ENCODE measurements at places on chromosomes 7 and 10.
A peak's percentile ranks its signal among the peaks of the same experiment; 100 is the strongest.

DNA sequence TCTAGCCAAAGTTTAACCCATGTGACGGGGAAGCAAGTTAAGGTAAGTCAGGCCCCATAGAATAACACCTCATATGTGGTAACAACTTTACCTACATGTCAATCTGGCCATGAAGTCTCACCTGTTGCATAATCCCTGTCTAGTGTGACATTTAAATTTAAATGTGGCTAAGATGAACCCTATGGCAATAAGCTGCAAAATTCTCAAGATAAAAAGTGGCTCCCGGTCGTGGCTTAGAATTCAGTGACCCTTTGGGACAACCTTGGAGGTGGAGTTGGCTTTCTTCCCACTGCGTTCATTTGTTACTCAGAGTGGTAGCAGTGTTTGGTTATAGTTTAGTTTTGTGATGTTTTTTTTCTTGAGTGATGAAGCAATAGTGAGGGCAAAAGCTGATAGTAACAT, 90.6 kb downstream of the ARID5B start:
- DNase-seq: no peak

GRCh38 chr7:41730668-41731067, 27.8 kb upstream of the INHBA start:
- DNase-seq: no peak

DNA sequence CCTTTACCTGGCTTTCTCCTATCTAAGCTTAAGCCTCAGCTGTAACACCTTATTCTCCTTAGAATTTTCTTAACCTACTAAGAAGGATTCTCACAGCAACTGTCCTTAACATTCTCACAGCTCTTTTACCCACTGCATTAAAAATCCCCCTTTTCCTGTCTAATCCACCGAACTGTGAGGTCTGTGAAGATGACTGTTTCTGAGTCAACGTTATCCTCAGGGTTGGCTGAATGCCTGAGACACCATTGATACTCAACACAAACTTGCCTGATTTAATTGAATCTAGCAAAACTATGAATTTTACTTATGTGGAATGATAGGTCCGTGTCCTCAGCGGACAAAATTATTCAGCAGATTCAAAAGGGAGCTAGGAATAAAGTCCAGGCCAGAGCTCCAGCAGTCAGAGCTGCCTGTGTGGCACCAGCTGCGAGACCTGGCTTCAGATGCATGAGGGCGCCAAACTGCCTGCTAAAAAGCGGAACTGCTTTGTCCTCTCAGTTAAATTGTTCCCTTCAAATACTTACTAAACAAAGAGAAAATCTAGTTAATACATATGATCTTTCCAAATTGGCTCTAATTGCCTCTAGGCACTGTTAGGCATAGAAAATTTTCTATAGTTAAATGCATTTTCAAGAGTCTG, 33.4 kb upstream of the VWDE start:
- peak; percentile 5 for DNase-seq

- peak; percentile 9 for DNase-seq
Observed at GRCh38 chr10:51397695-51398094, 301.7 kb downstream of the CSTF2T start.

DNA sequence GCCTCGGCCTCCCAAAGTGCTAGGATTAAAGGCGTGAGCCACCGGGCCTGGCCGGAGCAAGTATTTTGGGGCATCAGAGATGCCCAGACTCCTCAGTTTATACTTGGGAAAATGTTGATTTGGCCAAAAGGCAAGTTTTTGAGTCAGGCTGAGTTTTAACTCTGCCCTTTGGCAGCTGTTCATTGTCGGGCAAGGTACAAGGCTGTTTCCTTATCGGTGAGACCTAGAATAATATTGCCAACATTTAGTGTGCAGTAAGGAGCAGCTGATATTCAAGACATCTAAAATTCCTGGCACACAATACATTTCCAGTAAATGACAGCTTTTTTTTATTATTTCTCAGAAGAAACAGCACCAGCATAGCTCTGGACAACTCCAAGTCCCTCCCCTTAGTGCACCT, 147.6 kb upstream of the C7orf33 start:
- DNase-seq: no peak

DNA sequence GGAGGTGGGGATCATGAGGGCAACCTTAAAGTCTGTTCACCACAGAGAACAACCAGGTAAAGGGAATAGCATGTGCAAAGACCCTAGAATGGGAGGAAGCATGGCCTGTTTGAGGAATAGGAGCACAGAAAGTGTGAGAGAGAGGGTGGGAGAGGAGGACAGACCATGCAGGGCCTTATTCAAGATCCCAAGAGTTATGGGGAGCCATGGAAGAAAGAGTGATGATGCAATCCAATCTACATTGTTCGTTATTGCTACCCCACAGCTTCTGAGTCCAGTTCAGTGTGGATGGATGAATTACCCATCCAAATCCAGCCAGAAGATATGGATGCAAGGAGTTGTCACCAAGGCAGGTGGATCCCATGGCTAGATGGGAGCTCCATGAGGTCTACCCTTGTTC, 7.8 kb upstream of the EIF4EBP2 start:
- no peak for DNase-seq

DNA sequence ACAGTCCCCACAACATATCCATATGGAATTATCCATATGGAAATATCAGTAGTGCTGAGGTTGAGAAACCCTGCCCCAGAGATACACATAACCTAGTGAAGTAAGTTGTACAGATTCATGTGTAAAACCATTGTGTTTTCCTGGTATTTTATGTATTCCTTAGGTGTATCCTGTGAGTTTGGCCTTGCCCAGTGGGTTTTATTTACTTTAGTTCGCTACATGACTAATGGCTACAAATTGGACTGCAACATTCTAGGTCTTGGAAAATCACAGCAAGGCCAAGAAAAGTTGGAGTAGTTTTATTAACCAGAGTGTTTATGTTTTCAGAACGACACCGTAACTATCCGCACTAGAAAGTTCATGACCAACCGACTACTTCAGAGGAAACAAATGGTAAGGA, 1.4 kb downstream of the RPS24 start:
- DNase-seq: no peak

GRCh38 chr7:82039621-82040020, 269.8 kb upstream of the HGF start:
- no peak for DNase-seq

GRCh38 chr7:128874140-128875031, 11.7 kb downstream of the ATP6V1F start:
- DNase-seq: no peak

GRCh38 chr10:48626986-48627731, 22.3 kb upstream of the ARHGAP22 start:
- no peak for DNase-seq

- no peak for DNase-seq
Observed at GRCh38 chr7:63789378-63790176, 209.1 kb upstream of the ZNF722 start.

DNA sequence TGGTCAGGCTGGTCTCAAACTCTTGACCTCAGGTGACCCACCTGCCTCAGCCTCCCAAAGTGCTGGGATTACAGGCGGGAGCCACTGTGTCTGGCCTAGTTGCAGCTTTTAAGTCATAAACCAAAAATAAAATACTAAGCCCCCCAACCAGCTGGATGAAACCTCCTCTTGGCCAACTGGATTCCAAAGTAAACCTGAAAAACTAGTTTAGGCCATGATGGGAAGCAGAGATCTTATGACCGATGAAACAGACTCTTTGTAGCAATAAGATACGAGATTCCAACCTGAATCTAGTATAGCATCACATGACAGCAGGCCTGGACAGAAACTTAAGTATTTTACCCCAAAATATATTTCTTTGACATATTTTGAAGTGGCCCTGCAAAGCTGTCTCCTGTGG, 9.1 kb upstream of the MCM10 start:
- DNase-seq: no peak

DNA sequence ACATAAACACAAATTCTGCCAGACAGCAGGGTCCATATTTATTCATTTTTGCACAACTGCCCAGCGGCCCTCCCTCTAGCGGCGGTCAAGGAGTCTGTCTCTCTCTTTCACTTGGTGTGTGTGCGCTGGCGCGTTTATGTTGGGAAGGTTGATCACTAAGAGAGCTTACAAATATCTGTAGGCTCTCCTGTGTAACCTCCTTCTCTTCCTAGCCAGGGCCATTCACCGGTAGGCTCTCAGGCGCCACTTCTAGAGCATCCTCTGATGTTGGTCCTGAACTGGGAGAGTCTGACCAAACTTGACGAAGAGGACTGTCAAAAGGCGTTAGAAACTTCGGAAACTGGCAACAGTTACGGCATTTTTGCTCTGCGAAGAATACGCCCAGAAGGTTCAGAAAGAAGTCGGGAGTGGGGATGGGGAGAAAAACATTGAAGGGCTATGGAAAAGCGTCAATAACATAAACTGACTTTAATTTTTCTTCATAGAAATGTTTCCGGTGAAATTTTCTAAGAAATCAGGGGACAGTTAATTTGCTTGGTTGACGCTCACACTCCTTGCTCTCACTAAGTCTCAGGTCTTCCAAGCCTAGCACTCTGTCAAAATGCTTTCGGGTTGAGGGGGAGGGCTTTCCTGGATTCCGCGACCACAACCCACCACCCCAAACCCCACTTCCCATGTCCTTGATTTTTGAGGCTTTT, 731.1 kb downstream of the ZWINT start:
- no peak for DNase-seq

- no peak for DNase-seq
Observed at GRCh38 chr10:51137756-51138529, 63.7 kb downstream of the PRKG1 start.

DNA sequence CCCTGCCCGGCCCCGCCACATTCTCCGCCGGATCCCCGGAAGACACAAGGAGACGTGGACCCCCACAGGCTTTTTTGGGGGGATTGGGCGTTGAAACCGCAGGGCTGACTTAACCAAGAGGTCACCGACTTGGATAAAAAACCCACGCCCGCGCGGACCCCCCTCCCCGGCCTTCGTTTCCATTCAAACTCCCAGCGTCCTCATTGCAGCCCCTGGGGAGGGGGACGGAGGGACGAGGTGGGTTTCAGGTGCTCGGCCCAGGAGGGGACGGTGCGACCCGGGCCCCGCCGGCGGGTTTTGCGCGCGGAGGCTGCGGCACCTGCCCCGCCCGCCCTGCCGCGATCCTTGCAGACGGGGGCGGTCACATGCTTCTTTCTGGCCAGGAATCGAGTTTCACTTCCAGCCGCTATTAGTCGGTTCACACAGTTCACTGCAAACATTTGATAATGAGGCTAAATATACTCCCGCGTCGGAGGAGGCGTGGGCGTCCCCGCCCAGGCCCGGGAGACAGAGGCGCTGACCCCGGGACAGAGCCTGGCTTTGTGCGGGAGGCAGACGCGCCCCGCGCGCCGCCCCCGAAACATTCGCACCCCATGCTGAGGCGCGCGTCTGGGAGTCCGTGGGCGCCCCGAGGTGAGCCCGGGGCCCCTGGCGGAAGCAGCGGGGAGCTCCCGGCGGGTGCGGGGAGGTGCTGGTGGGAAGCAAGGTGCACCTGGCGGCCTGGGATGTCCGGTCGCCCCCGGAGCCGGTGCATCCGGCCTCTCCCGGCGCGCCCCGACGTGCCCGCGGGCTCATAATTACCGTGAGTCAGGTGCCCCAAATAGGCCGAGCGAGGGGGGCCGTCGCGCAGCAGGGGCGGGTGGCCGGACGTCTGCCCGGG, 2.7 kb upstream of the PDGFA start:
- no peak for DNase-seq

DNA sequence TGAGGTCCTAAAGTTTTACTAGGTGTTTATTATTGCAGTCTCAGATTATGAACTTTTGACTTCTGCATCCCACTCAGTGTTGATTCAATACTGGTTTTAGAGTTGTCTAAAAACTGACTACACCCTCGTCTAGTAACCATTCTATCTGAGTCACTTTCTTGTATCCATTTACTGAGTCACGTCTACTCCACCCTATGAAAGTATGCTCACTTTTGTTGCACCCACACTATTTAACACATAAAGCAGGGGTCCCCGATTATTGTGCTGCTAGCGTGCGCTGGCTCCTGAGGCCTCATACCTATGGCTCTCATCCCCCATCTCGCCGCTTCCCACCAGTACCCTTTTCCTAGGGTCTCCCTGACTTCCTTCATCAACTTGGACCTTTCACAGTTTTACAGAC, 2.0 kb downstream of the SAMD9 start:
- no peak for DNase-seq

GRCh38 chr10:11227103-11227502, 209.4 kb downstream of the CELF2 start:
- DNase-seq: no peak

GRCh38 chr10:50991456-50992355, 82.6 kb upstream of the PRKG1 start:
- no peak for DNase-seq

DNA sequence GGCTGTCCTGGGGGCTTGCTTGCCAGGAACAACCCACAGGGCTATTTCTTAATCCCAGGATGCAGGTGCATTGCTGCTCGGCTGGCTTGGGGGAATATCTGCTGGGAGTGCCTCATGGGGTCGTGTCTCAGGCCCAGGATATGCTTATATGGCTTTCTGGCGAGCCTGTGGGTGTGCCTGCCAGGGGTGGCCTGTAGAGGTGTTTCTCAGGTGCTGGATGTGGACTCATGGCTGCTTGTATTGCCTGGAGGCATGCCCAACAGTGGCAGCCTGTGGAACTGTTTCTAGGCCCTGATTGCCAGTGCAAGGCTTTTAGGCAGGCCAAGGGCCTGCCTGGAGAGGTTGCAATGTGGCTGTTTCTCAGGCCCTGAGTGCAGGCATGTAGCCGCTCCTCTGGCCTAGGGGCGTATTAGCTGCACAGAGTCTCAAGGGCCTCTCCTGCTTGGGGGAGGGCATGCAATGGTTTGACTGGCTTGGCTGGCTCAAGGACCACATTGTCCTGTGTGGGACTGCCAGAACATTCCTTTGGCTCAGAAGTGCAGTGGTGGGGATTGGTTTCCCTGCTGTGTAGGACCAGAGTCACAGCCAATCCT, 202.1 kb downstream of the ATRNL1 start:
- DNase-seq: no peak

- DNase-seq: no peak
Observed at GRCh38 chr7:64877714-64878610, 25.1 kb upstream of the ZNF273 start.

- DNase-seq: no peak
Observed at GRCh38 chr10:72276013-72276387, 2.3 kb downstream of the DDIT4 start.

DNA sequence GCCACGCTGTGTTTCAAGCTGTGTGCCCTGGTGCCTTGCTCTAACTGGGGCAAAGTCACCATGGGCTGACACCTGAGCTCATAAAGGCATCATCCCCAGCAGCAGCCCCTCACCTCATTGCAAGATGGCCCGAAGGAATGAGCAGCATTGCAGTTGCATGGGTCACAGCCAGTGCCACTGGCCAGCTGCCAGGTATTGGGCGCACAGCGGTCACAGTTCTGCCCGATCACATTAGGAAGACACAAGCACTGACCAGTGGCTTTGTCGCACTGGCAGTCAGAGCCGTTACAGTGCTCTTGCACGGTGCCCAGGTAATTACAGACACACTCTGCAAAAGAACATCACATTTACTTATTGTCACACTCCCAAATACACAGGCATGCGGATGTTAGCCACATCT, 51.1 kb downstream of the LAMB1 start:
- no peak for DNase-seq

All from NCI-H1694 (cell line).